ENCODE measurements at places on chromosomes 5 and 9.

DNA sequence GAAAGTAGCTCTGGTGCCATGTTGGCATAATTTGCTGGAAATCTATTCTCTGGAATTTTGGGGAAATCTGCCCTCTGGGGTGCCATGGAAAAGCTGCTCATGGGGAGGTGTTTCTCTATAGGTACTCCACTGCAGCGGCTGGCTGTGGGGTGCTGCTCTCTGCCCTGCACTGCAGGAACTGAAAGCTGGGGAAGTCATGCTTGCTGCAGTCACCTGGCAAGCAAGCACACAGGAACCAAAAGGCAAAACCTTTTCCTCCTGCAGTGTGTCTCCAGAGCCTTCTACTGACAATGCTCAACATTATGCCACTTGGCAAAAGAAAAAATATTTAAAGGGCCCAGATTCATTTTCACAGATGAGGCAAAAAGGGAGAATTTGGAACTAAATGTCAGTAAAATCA lies 25.8 kb upstream of the CARNMT1 start:
- DNase-seq = no peak

DNA sequence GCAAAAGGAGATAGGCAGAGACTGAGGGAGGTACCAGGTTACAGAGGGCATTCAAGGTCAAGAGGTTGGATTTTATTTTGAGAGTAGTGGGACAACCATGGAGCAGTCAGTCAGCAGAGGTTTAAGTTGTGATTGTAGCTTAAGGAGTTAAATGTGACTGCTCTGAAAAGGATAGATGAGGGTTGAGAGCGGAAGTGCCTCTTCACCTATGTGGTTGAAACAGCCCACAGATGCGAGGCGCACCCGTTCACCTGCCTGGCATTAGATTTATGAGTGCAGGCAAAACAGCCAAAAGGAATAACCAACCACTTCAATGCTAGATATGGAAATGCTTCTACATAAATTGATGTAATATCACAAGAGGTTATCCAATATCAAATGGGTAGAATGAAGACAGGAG lies 8.4 kb downstream of the ZNF474 start:
- no peak for DNase-seq

GRCh38 chr5:44844744-44845143 lies 36.0 kb downstream of the MRPS30 start:
- DNase-seq = no peak

DNA sequence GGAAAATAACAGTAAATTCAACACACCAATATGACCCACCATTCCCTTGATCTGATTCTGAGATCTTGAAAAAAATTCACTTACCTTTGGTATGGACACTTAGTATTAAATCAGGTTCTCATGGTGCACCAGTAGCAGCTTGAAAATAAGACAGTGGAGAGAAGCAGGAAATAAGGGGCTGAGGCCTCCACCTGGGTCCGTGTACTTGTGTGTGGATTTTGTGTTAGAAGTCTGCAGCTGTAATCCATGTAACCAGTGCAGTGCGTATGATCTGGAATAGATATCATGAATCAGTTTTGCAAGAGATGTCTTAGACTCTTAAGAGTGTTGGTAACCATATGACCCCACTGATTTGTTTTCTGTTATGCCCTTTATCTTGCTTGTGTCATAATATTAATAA lies 107.1 kb downstream of the FBXL7 start:
- no peak for DNase-seq

DNA sequence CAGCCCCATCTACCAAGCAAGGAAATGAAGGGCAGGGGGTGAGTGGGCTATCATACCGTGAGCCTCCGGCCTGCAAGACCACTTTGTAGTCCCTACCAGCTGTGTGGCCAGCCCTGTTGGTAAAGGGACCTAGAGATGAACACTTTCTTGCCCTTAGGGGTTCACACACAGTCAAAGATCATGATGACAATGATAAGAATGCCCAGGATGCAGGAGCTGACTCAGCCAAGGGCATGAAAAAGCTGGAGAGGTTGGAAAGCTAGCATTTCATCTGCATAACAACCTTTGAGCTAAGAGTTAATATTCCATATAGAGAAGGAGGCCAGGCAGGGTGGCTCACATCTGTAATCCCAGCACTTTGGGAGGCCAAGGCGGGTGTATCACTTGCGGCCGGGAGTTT lies 19.2 kb upstream of the FGFR4 start:
- no peak for DNase-seq

DNA sequence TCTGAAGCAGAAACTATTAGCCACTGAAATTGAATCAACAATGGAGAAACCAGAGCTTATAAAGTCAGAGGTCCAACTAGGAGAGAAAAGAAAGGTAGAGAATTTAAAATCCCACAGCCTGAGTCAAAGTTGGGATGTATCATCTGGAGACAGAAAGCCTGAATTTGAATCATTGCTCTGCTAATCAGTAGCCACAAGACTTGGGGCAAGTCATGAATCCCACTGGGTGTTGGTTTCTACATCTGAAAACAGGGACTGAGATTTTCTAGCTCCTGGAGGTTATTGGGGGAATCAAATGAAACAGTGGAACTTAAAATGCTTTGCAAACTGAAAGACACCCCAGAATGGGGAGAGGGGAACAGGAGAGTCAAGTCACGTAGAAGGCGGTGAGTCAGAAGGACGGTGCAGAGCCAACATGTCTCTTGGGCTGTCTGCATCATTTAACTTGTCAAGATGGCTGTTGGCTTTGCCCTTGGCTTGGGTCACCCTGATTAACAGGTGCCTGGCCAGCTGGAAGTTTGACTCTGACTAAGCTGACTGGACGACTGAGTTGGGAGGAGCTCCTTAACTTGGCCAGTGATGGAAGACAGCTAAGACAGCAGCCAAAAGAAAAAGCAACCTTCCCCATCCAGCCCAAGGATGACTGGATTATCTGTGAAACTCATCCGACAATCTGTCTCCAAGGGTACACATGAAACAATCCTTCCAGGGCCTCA lies 60.6 kb upstream of the ADRA1B start:
- peak; percentile 8 for DNase-seq

- DNase-seq = peak; percentile 86
These were observed 104.3 kb downstream of the SAXO1 start for GRCh38 chr9:18928711-18929110.

DNA sequence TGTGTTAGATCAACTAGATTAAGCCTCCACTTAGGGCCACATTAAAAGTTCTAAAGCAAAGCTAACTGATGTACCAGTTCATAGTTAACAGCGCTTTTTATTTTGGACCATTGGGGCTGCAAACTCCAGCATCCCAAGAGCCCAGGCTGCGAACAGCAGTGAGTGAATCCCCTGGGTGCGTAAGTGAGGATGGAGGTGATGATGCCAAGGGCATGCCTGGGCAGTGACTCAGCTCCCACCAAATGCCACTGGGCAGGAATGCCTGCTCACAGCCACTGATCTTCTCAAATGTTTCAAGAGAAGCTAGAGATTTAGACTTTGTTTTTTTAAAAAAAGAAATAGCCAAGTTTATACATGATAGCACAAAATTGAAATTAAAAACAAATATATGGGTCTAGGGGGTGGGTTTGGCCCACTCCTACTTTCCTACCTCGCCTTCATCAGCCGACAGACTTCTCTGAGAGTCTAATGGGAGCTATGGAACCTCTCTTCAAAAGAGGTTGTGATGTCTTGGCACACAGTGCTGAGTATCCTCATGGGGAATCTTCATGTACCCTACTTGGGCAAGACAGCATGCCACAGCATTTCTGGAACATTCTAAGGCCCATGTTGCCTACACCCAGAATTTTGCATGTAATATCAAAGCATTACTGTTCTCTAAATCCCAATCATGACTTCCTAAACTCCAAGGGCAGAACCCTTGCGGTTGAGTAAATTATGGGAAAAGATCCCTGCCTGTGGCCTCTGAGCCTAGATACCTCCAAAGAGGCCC lies 398.1 kb downstream of the EBF1 start:
- no peak for DNase-seq

DNA sequence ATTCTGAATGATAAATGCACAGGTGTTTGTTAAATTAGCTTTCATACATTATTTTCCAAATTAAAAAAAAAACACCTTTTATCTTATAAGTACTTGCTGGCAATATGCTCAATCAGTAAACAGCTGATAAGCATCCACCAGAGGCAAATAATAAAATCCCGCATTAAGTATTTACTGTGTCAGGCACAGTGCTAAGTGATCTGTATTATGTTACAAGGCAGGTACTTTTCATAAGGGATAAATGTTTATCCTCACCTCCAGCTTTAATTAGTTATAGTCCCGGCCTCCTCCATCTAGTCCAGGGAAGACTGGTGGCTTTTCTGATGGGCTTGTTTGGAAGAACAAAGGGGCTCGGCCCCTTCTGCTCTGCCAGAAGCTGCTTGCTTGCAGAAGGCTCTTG lies 40.1 kb downstream of the PFDN1 start:
- no peak for DNase-seq

GRCh38 chr5:43646992-43647391 lies 44.0 kb downstream of the NNT start:
- no peak for DNase-seq

- DNase-seq = no peak
These were observed 165.2 kb downstream of the ROR2 start for GRCh38 chr9:91784673-91785446.

GRCh38 chr9:134068744-134069479 lies 1.1 kb upstream of the BRD3 start:
- no peak for DNase-seq

- no peak for DNase-seq
These were observed 518.5 kb downstream of the ZNF608 start for GRCh38 chr5:124227914-124228313.

- no peak for DNase-seq
These were observed 88.9 kb downstream of the CYFIP2 start for GRCh38 chr5:157354800-157355199.

GRCh38 chr5:411728-412127 lies 31.2 kb upstream of the EXOC3 start:
- DNase-seq = no peak

GRCh38 chr5:25516141-25516540 lies 871.4 kb upstream of the CDH10 start:
- DNase-seq = no peak
